Femur (tissue), 1 donor: ENCODE measurements at places on chromosomes 13 and 19.
A peak's percentile ranks its signal among the peaks of the same experiment; 100 is the strongest.

DNA sequence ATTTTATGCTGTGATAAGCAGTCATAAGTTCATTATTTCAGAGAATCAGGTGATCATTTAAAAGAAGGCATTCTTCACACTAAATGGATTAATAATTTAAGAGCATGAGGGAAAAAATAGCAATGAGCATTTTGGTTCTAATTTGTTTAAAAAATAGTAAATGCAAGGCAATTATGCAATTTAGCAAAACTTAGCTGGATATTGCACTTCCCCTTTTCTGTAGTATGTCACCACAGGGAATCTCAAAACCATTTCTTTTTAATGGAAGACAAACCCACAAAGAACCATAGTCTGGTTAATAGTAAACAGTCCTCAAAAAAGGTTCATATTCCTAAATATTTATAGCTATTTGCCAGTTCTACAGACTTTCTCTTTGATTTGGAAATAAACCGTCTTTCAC is 30.2 kb downstream of the COG6 start:
- DNase-seq: no peak

GRCh38 chr13:46516599-46517338 is 36.2 kb upstream of the LRCH1 start:
- DNase-seq: no peak

GRCh38 chr13:106633321-106633720 is 65.4 kb upstream of the ARGLU1 start:
- DNase-seq: no peak

DNA sequence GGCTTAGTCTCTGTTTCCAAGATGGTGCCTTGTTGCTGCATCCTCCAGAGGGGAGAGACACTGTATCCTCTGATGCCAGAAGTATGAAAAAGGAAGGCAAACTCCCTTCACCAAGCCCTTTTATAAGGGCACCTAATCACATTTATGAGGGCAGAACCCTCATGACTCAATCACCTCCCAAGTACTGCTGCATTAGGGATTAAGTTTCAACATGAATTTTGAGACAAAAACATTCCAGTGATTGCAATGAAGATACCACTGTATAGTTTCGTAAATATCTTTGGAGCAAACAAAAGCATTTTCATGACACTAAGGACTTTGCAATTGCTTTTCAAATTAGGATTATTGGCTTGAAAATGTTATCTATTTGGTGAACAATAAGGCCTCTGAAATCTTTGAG is 63.8 kb downstream of the RNF17 start:
- no peak for DNase-seq

GRCh38 chr19:33722456-33723239 is 74.0 kb upstream of the KCTD15 start:
- DNase-seq: no peak

DNA sequence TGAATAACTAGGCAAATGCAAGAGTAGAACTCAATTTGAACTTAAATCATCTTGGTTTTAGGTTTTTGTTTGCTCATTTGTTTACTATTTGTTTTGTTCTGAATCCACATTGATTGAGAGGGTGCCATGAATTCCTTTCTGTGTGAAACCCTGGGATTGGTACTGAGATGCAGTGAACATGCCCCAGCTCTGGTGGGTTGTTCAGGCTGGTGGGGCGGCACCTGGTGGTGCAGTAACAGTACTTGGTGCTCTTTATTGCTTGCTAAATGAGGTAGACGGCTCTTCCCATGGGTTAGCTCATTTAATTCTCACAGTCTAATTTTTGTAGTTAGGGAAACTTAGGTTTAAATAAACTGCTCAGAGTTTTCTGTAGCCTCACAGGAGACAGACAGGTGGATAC is 48.4 kb downstream of the WASF3 start:
- no peak for DNase-seq

DNA sequence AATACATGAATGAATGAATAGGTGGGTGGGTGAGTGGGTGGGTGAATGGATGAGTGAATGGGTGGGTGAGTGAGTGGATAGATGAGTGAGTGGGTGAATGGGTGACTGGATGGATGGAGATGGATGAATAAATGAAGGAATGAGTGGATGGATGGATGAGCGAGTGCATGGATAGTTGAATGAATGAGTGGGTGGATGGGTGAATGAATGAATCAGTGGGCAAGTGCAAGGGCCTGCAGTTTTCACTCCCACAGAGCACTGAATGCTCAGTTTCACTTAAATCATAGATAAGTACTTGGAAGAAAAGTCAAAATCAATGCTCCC is 12.4 kb downstream of the GAS6 start:
- DNase-seq: no peak

DNA sequence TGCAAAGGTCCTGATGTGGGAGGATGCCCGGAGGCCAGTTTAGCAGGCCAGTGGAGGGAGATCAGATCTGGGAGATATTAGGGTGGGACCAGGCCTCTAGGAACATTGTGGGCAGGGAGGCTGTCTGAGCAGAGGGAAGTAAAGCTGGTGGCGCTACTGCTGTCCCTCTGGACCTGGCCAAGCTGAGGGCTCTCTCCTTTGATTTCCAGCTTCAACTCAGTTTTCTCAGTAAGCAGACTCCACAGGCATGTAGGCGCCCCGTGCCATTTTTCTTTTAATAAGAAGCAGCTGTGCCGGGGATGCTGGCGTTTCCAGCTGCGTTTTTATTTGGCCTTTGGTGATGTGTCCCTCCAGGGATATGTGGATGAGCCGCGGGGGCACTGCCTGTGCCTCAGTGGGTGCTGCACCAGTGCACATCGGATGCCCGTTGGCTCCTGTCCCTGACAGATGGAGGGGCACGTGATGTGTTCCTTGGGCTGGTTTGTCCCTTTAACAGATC is 6.7 kb downstream of the DNM2 start:
- no peak for DNase-seq

GRCh38 chr13:91247768-91248167 is 99.7 kb upstream of the MIR17HG start:
- no peak for DNase-seq

DNA sequence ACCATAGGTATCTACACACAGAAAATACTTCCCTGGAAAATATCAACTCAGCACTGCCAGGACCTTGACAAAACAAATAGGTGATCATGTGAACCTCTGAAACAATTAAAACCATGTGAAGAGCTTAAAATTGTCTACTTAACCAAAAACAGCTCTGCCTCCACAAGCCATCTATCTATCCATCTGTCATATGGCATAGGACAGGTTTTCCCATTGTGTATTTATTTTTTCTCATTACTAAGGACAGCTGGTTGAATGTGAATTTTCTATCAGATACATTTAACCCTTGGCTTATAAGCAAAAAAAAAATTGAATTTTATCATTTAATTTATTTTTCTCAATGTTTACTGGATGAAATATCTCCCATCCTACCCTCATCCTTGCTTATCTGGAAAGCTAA is 279.5 kb downstream of the PCDH9 start:
- DNase-seq: no peak

DNA sequence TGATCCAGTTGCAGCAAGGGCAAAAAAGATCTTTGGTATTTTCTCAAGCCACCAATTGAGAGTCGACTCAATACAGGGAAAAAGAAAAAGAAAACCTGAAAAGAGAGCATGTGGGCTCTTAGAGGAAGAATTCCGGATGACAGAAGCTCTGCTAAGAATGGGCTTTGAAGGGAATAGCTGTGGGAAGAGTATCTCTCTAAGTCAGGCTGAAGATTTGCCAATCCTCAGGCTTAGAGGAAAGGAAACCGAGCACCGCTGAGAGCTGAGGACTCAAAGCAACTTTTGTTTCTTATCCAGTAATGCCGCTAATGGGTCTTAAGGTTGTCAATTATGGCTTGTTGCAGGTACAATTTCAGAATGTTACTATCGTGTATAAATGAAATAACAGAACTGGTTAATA is 166.4 kb downstream of the EFNB2 start:
- no peak for DNase-seq

DNA sequence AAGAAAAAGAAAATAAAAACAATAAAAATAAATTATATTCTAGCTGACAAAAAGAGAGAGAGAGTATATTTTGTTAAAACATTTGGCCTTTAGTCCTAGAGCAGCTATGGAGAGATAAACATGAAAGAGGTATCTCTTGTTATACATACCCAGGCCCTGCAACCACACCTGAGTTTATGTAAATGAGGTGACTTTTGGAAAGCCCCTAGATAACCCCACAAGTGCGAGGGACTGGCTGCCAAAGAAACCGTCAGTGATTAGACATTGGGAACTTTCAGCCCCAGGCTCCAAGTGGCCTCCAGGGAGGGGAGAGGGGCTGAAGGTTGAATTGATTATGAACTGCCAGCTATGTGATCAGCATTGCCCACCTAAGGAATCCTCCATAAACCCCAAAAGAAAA is 2.1 kb upstream of the NLRP7 start:
- DNase-seq: no peak

GRCh38 chr13:81929988-81930387 is 1589.1 kb upstream of the SPRY2 start:
- DNase-seq: no peak

- DNase-seq: no peak
Measured at GRCh38 chr13:75724752-75725517, 88.8 kb downstream of the LMO7 start.

DNA sequence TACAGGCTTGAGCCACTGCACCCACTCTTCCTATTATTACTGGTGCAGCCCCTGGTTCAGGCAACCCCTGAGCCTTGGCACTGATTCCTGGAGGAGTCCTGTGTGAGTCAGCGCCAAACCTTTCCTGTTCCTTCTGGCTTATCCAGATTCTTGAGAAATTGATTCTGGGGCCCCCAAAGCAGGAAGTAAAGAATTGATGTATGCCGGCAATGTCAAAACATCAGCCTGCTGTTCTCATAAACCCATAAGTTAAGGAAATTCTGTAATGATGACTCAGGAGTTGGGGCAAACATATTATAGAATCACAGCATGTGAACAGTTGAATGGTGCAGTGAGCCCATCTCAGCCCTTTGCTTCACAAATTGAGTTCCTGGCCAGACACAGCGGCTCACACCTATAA is 1.4 kb upstream of the OR7G3 start:
- no peak for DNase-seq

- DNase-seq: peak; percentile 28
Measured at GRCh38 chr13:107025991-107026390, 458.1 kb upstream of the ARGLU1 start.

DNA sequence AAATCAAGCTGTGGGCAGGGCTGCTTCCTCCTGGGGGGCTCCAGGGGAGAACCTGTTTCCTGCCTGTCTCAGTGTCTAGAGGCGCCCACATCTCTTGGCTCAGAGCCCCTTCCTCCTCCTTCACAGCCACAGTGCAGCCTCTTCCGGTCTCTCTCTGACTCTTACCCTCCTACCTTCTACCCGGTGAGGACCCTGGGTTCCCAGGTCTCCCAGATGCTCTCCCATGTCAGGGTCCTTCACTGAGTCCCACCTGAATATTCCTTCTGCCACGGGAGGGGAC is 153.1 kb downstream of the KDM4B start:
- DNase-seq: no peak

DNA sequence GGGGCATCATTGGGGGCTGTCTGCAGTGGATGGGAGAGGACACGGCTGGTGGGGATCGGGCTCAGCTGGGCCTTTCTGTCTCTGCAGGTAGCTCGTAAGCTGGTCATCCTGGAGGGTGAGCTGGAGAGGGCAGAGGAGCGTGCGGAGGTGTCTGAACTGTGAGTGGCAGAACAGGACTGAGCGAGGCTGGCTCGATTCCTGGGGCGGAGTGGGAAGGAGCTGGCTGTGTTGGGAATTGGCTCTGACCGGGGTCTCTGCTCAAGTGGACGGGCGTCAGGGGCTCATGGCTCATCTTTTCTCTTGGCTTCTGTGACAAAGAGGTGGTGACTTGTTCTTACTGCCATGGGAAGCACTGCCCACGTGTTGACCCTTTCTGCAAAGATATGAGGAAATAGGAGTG is 11.6 kb downstream of the TPM4 start:
- DNase-seq: no peak

DNA sequence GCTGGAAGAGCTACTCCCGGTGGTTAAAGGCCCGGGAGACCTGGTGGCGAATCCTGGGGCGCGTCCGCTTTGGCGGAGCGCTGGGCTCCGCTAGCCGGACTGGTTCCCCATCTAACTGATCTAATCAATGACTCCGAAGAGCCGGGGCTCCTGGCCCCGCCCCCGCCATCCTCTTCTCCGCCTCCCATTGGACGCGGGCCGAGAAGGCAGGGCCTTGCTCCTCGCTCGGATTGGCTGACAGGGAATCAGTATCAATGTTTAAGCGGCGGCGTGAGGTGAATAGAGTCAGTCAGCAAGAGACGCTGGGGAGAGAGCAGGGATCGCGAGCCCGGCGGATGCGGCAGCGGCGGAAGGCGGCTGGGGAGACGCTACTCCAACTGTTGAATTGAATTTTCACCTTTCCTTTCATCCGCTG is 1.7 kb upstream of the PCDH17 start:
- peak; percentile 97 for DNase-seq

GRCh38 chr13:30963791-30964190 is 31.3 kb downstream of the TEX26 start:
- DNase-seq: peak; percentile 33
